ENCODE measurements at places on chromosomes 7 and 10.

DNA sequence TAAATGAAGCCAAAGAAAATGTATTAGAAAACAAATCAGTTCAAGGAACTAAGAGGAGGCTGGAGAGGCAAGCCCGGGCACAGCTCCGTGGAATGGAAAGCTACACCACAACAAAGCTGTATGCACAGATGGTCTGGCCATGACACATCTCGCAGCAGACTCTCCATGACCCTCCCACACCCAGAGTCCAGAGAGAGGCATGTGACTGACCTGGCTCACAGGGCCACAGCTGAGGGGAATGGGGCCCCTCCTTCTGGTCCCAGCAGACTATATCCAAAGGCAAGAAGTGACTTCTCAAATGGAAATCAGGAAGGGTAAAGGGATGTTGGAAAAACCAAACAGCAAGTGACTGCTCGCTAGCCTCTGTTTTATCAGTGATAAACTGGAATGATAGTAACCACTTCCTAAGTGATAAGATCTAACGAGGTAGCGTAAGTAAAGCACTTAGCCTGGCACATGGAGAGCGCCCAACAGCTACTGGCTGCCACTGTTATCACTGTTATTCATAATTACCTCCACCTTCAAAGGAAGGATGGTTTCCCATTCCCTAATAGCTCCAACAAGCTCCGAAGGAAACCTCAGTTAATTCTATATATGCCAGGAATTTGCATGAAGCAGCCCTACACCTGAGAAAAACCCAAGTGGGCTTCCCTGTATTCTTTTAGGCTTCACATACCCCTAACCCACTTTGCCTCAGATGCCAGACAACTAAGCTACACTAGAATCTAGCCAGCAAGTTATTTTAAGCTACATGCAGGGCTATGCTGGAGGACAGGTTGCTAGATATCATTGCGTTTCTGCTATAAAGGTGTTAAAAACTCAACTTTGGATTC is 8.4 kb downstream of the OSBPL3 start:
- DNase-seq, result no peak

DNA sequence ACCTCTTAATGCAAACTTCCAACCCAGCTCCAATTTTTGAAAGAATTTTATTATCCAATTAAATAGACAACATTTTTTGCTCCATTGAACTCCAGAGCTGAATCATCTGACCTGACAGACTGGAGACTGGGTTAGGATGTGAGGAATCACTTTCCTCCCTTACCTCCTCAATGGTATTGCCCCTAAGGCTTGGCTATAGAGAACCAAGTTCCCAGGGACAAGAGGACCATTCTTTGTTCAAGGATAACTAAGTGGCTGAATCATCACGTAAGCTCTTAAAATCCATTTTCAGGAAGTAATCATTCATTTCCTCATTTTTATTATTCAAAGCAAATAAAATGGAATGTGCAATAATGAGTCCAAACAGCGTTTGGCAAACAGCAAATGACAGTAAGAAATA is 335.1 kb downstream of the GATA3 start:
- DNase-seq, result no peak

- no peak for DNase-seq
Observed at GRCh38 chr7:145718129-145718528, 398.5 kb upstream of the CNTNAP2 start.

DNA sequence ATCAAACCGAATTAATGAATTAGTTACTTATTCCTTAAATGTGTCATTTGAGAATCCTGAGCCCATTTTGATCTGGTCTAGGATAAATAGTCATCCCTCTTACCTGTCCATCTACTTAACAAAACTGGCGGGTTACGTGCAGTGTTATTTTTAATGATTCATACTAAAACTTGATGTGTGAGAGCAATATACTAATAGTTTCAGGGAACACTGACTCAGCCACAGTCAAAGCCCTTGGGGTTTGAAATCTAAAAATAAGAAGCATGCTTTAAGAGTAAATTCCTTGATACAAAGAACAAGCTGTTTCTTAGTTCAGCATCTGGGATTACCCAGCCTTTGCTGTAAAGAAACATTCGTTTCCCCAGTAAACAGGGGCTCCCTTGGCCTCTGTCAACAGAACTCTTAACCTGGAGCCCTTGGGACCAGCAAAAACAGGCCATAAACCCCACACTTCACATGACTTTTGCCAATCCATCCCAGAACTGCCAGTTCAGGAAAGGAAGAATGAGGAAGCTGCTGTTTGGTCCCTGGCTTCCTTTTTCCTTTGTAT is 370.6 kb upstream of the IGFBP3 start:
- DNase-seq, result no peak

- DNase-seq, result no peak
Observed at GRCh38 chr7:80387634-80388193, 124.2 kb downstream of the GNAT3 start.

GRCh38 chr10:44458671-44459413 is 73.9 kb upstream of the CXCL12 start:
- DNase-seq, result no peak

DNA sequence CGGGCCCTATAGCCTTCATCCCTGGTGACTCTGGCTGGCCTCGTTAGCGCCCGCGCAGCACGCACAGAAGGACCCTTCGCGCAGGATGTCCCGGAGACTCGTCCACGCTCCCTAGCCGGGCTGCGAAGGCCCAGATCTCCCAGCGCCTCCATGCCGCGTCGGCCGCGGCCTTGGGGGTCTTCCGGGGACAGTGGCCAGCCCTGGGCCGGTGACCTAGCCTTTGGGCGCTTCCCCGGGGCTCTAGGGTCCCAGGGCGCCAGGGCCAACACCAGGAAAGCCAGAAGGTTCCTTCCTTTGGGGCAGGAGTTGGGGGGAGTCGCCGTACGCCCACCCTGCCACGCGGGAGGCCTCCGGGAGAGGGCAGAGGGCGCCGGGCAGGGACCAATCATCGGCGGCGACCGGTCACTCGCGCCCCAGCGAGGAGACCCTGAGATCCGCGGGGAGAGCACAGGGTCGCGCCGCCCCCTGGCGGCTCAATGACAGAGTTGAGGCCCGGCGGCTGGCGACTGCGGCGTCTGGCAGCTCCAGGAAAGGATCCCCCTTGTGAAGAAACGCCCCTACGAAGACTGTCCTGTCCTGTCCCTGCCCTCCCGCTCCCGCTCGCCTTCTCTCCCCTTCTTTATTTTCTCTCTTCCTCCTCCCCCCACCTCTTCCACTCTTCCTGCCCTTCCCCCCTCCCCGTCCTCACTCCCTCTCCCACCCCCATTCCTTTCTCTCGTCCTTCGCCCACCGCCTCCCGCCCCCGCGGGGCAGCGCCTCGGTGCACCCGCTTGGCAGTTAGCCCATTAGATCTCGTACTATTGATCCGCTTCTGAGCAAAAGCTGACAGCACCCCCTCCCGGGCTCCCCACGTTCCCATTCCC is 62.3 kb upstream of the LBX1 start:
- peak; percentile 38 for DNase-seq

DNA sequence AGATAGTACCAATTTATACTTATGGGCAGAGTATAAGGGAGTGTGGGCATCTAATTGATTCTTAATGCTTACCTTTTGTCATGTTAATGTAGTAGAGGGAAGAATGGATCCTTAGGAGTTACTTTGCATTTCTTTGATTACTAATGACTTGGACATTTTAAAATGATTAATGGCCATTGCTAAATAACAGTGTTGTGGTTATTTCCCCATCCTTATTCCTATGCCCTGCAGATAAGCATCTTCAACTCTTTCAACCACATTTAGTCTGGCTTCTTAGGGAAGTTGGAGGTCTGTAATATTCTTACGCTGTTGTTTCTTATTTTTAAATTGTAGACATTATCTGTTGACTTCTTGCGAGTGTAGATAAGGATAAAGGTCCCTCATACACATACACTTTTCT is 37.2 kb downstream of the KAT6B start:
- no peak for DNase-seq

GRCh38 chr7:4682621-4683042 is 537 bp downstream of the FOXK1 start:
- no peak for DNase-seq

- no peak for DNase-seq
Observed at GRCh38 chr7:129952086-129952652, 591 bp downstream of the UBE2H start.

DNA sequence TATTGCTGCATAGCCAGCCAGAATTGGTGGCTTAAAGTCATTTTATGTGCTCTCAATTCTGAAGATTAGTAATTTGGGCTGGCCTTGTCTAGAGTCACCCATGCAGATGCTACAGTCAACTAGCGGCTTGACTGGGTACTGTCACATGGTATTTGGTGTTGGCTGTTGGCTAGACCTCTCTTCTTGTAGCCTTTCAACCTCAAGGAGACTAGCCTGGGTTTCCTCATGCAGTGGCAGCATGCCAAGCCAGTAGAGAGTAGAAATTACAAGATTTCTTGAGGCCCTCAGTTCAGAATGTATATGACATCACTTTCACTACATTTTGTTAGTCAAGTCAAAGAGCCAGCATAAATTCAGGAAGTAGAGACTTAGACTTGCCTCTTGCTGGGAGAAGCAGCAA is 3.7 kb upstream of the ZNF800 start:
- DNase-seq, result no peak

- DNase-seq, result no peak
Observed at GRCh38 chr7:36748017-36748487, 23.8 kb upstream of the AOAH start.

DNA sequence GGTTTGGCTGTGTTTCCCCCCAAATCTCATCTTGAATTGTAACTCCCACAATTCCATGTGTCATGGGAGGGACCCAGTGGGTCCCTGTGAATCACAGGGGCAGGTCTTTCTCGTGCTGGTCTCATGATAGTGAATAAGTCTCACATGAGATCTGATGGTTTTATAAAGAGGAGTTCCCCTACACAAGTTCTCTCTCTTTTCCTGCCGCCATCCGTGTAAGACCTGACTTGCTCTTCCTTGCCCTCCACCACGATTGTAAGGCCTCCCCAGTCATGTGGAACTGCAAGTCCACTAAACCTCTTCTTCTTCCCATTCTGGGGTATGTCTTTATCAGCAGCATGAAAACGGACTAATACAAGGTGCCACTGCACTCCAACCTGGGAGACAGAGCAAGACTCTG is 329.2 kb downstream of the TNS3 start:
- no peak for DNase-seq

DNA sequence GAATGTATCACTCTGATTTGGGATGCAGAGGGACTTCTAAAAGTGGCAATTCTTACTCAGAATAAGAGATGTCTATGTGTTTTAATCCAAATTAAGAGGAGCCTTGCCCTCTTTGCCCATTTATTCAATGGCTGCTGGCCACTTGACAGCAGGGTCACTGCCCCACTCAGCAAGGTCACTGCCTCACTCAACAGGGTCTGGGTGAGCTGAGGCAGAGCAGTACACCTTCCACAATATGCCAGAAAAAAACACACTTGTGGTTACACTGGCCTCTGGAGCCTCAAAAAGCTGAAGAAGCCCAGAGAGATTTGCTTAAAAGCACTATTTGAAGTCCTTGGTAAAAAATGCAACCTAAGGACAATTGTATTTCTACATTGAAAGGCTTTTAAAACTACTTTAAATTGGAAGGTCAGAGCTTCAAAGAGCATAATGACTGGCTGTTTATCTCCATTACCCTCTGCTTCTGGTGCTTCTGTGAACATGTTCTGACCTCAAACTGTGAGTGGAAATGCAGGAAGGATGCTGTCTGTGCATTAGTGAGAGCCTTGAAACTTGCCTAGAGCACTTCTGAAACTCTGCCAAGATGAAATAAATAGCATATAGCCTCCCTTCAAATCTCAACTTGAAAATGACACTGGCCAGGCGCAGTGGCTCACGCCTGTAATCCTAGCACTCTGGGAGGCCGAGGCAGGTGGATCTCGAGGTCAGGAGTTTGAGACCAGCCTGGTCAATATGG is 35.1 kb upstream of the WIPF3 start:
- no peak for DNase-seq

DNA sequence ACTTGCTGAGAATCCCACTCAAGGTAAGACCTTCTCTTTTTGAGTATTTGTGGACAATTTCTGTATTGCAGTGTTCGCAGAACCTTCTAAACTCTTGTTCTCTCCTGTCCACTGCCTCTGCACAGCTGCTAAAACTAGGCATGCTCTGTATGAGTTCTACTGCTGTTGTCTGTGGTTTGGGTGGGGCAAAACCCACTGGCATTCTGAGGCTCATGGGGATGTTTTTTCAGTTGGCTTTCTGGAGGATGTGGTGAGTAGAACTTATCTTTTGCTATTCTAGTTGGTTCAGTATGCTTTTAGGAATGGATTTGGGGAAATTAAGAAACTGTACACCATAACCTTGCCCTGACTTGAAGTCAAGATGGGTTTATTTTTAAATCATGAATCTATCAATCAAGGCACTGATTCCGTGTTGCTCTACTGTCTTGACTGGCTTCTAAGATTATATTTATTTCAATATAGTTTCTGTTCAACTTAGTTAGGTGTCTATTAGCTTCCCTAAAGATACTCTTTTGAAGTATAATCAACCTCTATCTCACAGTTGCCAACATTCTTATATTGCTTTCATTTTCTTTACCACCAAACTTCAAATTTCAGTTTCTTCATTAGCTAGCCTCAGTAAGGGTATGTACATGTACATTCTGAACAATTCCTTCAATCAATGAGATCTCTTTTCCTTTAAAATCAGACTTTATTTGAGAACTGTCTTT is 25.0 kb upstream of the C1GALT1 start:
- DNase-seq, result no peak

DNA sequence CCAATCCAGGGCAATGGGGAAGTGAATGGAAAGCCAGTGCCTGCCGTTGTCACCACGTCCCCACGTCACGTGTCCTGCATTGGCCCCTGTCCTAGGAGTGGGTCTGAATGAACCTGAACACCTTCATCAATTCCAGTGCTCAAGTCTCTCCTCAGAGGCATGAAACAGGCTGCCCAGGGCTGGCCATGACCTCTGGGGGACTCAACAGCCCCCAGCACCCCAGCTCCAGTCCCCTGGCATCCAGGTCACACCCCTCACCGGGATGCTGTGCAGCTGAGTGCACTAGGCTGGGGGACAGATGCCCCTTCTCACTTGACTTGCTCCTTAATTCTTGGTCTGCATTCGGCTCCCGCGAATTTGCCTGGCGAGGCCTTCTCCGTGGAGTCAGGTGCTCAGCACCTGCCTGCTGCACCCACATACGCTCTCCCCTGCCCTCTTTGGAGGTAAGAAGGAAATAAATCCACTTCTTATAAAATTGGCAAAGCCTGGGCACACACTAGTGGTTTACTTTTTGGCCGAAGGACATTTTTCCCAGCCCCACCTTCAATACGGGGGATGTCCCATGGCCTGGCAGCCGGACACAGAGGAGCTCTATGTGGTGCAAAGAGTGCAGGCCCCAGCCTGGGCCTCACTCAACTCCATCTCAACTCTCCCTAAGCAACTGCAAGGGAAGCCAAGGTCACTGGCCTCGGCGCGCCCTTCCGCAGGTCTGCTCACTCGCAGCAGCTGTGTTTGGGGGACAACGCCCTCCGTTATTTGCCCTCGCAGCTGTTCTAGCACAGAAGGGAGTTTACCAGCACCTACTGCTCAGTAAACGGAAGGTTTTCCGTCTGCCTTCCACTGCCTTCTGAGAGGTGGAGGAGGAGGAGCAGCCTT is 77.6 kb upstream of the SHH start:
- DNase-seq, result no peak

All from stimulated activated CD4-positive, alpha-beta T cell treated with anti-CD3 and anti-CD28 coated beads, Interleukin-1b, Interleukin-23, amount 100 ng/mL, for 4 hours (primary cell).